Dermis microvascular lymphatic vessel endothelial cell (primary cell): ENCODE measurements at places on chromosomes 11 and 22.

DNA sequence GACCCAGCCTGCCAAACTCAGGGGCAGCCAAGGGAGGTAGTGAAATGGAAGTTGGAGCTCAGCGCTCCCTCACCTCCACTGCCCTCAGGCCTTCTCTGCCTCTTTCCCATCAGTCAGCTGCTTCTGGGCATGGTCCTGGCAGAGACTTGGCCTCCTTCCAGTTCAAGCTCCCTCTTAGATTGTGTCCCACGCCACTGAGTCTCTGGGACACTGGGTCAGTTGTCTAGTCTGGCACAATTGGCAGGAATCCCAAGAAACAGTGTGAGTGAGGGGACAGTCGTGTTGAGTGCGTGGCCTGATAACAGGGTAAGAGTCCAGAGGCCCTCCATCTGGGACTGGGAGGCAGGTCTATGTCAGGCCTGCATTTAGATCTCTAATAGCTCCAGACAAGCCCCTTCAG lies 7.1 kb upstream of the SLC35E4 start:
- DNase-seq, result no peak

GRCh38 chr11:2428322-2428795 lies 16.0 kb downstream of the TRPM5 start:
- DNase-seq, result peak; percentile 62

DNA sequence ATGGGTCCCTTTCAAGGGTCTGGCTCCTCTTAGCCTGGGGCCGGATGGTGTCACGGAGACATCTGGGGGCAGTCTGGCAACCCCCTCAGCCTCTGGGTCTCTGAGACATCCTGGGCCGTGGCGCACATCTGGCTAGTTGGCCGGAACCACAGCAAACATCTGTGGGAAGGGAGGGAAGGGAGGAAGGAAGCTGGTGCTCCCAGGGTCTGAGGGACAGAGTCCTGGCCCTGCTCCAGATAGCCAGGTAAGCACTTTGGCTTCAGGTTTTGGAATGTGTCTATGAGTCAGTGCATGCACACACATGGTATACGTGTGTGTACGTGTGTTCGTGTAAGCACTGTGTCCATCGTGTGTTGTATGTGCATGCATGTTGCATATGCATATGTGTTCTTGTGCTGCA lies 225.1 kb downstream of the MN1 start:
- DNase-seq, result peak; percentile 50

GRCh38 chr11:66562275-66562674 lies 6.1 kb downstream of the CTSF start:
- DNase-seq, result no peak

DNA sequence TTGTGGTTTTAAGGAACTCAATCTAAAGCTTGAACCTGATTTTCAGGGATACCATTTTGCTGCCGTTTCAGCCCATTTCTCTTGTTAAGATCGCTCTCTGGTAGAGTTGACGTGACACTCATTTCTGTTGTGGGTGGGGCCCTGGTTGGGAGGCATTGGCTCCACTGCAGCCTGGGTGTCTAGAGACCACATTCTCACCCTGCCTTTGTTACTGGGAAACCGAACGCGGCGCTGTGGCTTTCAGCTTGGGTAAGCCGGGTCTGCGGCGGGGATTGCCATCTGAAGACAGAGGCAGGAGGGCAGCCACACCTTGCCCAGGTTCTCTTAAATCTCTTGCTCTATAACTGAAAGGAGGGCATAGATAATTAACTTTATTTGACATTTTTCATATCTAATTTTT lies 3.2 kb downstream of the EHF start:
- DNase-seq, result no peak

DNA sequence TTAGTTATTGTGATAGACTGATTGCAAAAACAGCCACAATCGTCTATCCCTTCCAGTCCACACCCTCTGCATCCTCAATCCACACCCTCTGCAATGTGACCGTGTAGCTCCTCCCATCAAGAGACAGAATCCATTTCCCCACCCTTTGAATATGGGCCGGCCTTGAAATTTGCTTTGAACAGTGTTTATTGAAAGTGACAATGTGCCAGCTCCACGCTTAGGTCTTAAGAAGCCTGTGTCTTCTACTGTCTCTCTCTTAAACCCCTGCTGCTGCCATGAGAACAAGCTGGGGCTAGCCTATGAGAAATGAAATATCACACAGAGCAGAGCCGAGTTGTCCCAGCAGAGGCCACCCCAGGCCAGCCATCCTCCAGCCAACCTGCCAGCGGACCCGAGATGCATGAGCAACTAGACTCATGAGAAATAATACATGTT lies 22.3 kb upstream of the MICAL2 start:
- DNase-seq, result peak; percentile 75

DNA sequence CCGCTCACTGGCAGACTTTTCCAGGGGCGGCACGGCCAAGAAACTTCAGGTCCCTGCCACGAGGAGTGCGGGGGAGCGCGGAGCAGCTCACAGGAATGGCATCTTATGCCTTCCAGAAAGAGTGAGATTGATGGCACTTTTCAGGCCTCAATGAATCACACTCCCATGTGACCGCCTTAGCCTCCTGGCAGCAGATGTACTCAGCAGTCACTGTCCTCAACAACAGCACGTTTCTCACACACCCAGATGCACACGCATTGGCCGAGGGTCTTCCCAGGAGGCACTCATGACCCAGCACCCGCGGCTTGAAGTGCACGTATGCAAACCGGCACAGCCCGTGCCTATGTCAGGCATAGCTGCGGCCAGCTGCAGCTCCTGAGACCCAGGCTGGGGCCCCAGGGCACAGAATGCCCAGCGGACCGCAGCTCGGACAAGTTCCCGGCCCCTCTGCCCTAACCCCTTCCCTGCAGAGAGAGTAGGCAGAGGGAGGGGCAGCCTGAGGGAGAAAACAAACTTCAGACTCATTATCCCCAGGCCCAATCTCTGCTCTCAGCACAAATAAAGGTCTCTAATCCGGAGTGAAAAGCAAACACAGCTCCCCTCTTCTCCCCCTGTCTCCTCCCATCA lies 48.3 kb downstream of the RPUSD4 start:
- no peak for DNase-seq

DNA sequence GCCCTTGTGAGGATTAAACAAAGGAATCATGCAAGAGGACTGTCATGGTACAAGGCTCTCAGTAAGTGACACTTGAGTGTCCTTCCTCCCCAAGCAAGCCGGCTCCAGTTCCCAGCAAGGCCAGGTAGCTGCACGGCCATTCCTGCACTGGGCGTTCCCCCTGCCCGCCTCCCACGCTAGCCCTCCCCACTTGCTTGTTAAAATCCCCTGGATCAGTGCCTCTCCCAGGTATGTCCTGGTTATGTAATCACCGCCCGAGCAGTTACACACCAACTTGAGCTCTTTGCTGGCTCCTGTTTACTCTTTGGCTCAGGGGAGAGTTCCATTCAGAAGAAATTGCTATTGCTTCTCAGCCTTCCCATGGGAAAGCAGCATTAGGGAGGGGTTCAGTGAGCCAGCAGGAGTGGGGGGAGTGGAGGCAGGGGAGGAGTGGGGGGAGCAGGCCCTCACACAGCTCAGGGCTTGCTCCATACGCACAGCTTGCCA lies 19.4 kb upstream of the MYEOV start:
- DNase-seq, result no peak

GRCh38 chr11:8652140-8652539 lies 30.3 kb downstream of the TRIM66 start:
- no peak for DNase-seq

- DNase-seq, result no peak
Observed at GRCh38 chr22:32348031-32348611, 9.5 kb upstream of the RFPL3 start.

DNA sequence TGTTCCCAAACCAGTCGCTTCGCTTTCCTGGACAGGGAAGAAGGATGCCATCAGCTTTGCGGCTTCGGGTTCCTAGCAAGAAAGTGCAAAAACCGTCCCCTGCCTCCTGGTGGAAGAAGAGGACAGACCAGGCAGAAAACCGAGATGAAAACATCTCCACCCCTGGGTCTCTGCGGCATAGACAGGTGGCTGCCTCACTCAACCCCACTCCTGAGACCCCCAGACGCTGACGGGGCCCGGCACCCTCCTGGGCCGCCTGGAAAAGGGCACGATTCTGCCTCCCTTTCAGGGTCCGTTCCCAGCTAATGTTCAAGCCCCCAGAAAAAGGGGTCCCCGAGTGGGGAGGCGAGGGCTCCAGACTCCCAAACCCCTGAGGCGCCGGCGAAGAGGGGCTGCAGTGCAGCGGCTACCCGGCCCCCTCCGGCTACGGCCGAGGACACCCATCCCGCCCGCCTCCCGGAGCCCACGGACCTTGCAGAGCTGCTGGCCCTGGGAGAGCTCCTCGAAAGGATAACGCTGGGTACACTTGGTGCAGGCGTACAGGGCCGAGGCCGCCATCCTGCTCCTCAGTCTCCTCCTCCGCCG lies 569 bp downstream of the FAM76B start:
- peak; percentile 51 for DNase-seq

GRCh38 chr11:73234471-73235181 lies 16.5 kb downstream of the P2RY2 start:
- DNase-seq, result no peak

GRCh38 chr22:44918166-44918924 lies 91.5 kb downstream of the PHF21B start:
- DNase-seq, result no peak

- no peak for DNase-seq
Observed at GRCh38 chr22:45925811-45926351, 51.1 kb downstream of the WNT7B start.

DNA sequence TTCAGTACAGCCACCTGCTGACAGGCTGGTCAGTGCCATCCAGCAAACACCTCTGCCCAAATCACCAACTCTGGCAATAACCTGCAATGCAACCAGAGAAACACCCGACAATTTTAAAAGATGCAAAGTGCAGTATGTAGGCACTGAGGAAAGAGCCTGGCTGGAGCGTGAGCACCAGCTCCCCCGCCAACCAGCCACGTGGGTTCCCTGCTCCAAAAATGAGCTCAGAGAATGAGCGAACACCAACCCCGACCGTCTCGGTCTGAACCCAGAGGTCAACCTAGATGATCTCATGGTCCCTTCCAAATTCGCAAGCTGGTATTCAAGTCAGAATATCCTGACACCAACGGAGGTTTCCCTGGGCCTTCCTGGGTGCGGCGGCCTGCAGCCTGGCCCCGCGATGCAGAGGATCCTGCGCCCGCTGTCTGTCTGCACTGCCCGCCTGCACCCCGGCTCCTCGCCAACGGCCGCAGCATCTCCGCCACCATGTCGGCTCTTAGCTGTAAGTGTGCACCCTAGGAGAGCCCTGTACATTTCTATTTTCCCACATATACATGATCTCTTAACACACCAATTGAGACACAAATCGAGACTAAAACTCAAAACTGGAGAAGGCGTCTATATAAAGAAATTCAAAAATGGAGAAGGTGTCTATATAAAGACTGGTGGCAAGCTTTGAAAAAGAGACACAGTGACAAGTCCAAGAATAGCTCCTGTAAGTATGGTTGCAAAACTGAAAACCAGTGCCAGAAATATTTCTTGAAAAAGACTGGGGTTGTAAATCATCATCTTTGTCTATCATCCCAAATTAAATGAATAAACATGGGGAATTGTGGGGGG lies 22.8 kb downstream of the TMEM184B start:
- no peak for DNase-seq

DNA sequence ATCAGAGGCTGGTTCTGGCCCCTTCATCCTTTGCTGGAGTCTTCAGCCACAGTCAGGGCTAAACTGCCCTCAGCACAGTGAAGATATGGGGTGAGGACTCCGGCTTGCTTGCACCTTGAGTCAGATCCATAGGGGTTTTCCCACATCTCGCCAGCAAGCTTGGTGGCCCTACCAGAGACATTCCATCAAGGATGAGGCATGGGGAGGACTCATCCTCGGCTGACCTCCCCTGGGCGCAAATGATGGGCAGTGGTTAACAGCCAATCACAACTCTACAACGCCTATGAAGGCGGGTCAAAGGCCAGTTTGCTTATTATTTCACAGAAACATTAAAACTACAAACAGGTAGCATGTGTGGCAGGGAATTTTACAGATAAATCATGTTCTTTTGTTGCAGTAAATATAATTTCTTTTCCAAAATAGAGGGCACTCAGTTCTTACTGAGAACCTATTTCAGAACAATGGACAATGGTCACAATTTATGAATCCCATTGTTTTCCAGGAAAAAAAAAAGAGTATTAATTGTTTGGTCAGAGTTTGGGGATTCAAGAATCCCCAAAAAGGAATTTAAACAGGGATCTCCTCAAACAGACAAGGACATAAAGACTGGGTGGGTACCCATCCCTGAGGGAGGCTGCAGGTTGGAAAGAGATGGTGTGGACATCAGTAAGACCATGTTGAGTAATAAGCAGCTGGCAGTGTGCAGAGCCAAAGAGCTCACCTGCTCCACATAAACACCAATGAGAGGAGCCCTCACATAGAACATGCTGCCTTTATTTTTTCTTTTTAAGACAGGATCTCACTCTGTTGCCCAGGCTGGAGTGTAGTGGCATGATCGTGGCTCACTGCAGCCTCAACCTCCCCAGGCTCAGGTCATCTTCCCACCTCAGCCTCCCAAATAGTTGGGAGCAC lies 14.8 kb downstream of the PLAAT3 start:
- no peak for DNase-seq

- DNase-seq, result no peak
Observed at GRCh38 chr11:38948392-38948791, 2350.4 kb upstream of the RAG2 start.

- DNase-seq, result no peak
Observed at GRCh38 chr11:80898910-80899309, 1458.1 kb upstream of the TENM4 start.

GRCh38 chr11:78572394-78572793 lies 2.3 kb downstream of the NARS2 start:
- no peak for DNase-seq

- DNase-seq, result no peak
Observed at GRCh38 chr11:83238111-83238510, 44.6 kb downstream of the ANKRD42 start.

DNA sequence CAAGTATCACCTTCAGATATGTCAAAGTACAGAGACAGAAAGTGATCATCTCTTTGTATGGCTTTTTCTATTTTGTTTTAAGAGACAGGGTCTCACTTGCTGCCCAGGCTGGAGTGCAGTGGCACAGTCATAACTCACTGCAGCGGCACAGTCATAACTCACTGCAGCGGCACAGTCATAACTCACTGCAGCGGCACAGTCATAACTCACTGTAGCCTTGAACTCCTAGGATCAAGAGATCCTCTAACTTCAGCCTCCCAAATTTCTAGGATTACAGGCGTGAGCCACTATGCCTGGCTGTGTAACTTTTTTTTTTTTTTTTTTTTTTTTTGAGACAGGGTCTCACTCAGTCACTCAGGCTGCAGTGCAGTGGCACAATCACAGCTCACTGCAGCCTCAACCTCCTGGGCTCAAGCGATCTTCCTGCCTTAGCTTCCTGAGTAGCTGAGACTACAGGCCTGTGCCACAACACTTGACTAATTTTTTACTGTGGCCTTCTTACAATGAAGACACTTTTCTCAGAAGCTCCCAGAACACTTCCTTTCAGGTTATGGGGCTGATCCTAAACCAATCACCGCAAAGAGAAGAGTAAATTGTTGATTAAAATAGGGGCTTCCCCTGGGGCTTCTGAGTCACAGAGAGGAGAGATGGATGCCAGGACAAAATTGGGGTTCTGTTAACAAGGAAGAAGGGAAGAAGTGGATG lies 9.0 kb upstream of the HIKESHI start:
- DNase-seq, result no peak

DNA sequence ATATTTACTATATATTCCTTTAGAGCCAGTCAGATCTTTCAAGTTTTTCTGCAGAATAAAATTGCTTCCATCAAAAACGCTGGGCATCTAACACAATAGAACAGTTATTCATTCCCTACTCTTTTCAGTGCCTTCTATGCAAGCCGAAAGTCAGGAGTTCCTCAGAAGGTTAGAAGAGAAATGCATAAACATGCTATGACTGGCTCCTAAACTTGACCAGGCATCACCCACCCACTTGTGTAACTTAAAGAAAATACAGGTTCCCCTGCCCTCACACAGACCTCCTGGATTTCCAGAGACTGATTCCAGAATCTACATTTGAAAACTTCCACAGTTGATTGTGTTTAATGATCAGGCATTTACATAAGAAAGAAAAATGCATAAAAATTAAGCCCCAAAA lies 19.3 kb upstream of the ARHGAP32 start:
- no peak for DNase-seq
